Thoracic aorta (tissue), 2 donors: ENCODE measurements at places on chromosomes 2 and 18. TPM values are rescaled to one million over a fixed set of nuclear protein-coding genes. Genes with fewer than 3 reads are reported as not detected.

- no peak for DNase-seq
Observed at GRCh38 chr18:37420315-37420880, 145.2 kb downstream of the CELF4 start.

DNA sequence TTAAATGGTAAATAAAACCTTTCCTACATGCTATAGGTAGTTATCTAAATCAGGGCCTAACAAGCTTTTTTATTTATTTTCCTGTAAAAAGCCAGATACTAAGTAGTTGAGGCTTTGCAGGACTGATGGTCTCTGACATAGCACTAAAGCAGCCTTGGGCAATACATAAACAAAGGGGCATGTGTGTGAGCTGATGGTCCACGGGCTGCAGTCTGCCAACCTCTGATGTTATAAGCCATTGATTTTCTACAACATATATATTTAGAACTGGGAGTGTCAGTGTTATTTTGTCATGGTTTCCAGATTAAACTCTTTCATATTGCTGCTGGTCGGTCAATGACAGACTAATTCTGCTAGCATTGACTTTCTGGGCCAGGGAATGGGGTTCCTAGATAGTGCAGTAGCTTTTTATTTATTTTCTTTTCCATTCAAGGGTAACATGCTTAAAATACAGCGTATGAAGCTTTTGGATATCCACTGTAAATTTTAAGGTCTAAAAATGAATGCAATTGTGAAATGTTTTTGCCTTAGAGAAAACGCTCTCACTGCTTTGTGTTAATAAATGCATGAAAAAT lies 134.0 kb downstream of the NEDD4L start:
- no peak for DNase-seq

DNA sequence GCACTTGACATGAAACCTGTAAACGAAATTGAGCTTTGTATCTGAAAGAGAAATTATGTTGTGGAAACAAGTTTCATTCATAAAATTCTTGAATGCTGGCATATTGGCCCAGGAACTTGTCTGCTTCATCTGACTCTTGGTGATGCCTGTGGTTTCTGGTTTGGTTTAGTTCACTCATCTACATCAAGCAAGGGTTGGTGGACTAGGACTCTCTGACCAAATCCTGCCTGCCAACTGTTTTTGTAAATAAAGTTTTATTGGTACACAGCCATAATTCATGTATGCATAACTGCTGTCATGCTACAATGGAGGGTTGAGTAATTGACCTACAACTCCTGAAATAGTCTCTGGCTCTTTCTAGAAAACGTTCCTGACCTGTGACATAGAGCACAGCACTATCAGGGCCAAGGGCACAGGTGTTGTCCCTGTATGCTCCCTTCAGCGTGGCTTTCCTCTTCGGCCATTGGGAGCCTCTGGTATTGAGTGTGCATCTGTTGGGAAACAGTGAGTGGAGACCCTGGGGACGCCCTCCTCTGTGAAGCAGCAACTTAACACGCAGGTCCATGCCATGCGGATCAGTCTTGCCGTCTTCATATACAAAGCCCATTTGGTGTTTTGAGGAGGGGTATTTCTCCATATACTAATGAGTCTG lies 226.3 kb downstream of the SH3RF3 start:
- no peak for DNase-seq

DNA sequence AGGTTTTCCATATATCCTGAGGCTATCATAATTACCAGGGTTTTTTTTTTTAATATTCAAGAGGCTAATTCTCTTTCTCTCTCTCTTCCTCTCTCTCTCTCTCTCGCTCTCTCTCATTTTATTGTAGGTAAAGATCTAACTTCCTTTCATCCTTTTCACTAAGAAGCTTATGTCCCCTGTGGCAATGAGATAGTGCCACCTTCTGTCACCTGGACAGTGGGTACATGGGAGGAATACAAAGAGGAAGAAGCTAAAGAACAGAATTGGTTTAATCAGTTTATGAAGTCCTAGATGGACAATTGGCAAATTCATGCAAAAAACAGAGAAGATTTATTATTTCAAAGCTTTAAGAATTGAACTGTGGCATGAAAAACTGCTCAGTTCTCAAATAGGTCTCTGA lies 1582.3 kb upstream of the TMEFF2 start:
- DNase-seq, result no peak

- DNase-seq, result no peak
Observed at GRCh38 chr18:5370332-5370731, 74.8 kb upstream of the ZBTB14 start.

- no peak for DNase-seq
Observed at GRCh38 chr18:31209041-31209440, 46.4 kb upstream of the DSC1 start.

DNA sequence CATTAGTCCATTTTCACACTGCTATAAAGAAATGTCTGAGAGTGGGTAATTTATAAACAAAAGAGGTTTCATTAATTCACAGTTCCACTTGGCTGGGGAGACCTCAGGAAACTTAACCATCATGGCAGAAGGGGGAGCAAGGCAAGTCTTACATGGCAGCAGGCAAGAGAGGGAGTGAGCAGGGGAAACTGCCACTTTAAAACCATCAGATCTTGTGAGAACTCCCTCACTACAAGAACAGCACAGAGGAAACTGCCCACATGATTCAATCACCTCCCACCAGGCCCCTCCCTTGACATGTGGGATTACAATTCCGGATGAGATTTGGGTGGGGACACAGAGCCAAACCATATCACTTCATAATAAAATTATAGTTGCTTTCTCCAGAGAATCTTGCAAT lies 365.5 kb upstream of the ID2 start:
- no peak for DNase-seq

- no peak for DNase-seq
Observed at GRCh38 chr2:80377071-80377470, 72.5 kb upstream of the LRRTM1 start.

DNA sequence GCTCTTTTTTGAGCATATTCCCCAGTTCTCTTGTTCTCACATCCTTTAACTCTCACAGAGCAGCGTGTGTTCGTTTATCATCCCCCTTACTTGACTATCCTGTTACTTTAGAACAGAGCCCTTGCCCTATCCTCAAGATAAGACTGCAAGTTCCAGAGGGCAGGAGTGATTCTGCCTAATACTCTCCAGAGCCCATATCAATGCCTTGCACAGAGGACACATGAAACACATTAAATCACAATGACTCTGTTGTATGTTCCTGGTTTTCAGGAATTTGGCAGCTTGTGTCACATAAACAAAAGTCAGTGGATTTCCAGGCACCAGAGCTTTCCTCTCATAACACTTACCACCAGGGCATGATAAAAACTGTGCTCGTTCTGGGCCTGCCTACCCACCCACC lies 156.7 kb downstream of the RNF144A start:
- DNase-seq, result no peak

DNA sequence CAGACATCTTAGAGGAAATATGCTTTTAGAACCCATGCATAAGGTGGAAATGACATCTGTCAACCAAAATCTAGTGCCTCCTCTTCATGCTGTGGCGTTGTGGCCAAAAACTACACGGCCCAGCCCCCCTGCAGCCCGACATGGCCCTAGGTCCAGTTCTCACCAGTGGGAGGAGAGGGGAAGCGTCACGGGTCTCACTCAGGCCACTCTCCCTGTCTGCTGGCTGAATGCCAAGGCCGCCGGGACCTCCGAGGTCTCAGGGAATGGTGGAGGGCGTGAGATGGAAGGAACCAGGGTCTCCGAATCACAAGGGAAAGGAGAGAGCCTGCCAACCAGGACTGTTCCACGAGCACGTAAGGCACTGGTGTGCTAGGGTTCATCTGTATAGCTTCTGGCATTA lies 361.0 kb downstream of the ANAPC1 start:
- DNase-seq, result no peak

GRCh38 chr2:104028061-104028460 lies 825.9 kb upstream of the POU3F3 start:
- DNase-seq, result no peak

- no peak for DNase-seq
Observed at GRCh38 chr18:22185771-22186386, 16.5 kb downstream of the GATA6 start.

GRCh38 chr2:27281442-27281841 lies 787 bp upstream of the TRIM54 start:
- DNase-seq, result no peak

DNA sequence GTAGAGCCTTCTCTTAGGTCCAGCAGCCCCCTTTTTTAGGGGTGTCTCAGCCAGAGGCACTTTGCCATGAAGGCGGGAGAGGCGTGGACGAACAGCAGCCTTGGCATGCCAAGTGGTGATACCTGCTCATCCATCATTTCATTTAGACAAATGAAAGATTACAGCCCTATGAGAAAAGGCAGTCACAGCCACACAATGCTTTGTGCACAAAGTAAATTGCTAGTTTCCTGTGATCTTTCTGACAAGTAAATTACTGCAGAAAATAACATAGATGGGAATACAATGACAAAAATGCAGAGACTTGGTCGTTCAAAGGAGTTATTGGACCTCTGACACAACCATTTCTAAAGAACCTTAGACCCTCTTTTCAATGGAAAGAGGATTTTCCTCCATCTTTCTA lies 94.9 kb downstream of the RND3 start:
- DNase-seq, result no peak

IL36RN gene
- total RNA-seq, result not detected

THAP4 gene
- total RNA-seq, result 31.1 TPM

ESPNL gene
- 0.35 TPM for total RNA-seq

TDRD15 gene
- total RNA-seq, result 0.42 TPM

ALK gene
- total RNA-seq, result not detected

GALNT14 gene
- total RNA-seq, result 1.6 TPM

ZEB2 gene
- total RNA-seq, result 122 TPM

MROH2A gene
- total RNA-seq, result not detected

RBMS1 gene
- 98.7 TPM for total RNA-seq
